IMR-90 (cell line): ENCODE measurements at places on chromosomes 12 and 14. TPM values are rescaled to one million over a fixed set of nuclear protein-coding genes. Genes with fewer than 3 reads are reported as not detected.

CARMIL3 gene
- under 0.01 TPM in 1 of 2 replicates, not detected in the other for total RNA-seq

- H3K36me3 ChIP-seq, result no peaks in the 10 kb centered on the region; the same call in 1 of the 2 replicates
- H3K27ac ChIP-seq, result no peak overlapping the region
- DNase-seq, result no peak
- H3K4me3 ChIP-seq, result no peak overlapping the region
Observed at GRCh38 chr12:20420557-20420956, 52.2 kb downstream of the PDE3A start.

NANOG gene
- total RNA-seq, result not detected in 2 replicates

DNA sequence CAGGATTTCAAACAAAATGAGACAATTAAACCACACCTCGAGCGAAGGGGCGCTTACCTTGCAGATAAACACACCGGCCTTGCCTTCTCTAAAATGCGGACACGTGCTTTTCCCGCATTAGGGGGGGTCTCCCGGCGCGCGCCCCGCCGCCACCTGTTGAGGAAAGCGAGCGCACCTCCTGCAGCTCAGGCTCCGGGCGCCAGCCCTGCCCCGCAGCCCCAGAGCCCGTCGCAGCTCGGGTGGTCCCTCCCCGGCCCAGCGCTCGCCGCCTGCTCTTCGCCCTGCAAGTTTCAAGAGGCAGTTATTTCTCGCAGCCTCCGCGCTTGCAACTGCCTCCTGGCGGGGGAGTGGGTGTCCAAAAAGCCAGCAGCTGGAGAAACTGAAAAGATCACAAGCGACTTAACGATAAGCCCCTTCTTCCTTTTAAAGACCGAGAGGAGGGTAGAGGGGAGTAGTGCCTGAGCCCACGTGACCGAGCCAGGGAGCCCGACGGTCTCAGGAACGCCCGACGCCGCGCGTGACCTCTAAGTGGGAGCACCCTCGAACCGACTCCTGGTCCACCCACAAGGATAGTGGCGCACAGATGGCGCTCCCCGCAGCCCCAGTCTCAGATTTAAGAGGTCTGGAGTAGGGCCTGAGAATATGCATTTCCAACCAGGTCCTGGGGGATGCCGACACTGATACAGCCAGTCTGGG is at the start of gene ESR2:
TSS of gene ESR2 (minus strand) at position 396 of the 696 bp plus-strand sequence. CDS start 11,386 bp downstream, outside the sequence.
- peak; percentile 36 for DNase-seq
- 0 out of 2 replicates have a peak, but pooled peaks cover 2% of the 10 kb centered on the region for H3K4me1 ChIP-seq
- H3K27ac ChIP-seq, result no peak within 1 kb of the TSS
- peaks cover 15% of the 10 kb centered on the region for H3K27me3 ChIP-seq
- H3K36me3 ChIP-seq, result no peaks in the 10 kb centered on the region

DNA sequence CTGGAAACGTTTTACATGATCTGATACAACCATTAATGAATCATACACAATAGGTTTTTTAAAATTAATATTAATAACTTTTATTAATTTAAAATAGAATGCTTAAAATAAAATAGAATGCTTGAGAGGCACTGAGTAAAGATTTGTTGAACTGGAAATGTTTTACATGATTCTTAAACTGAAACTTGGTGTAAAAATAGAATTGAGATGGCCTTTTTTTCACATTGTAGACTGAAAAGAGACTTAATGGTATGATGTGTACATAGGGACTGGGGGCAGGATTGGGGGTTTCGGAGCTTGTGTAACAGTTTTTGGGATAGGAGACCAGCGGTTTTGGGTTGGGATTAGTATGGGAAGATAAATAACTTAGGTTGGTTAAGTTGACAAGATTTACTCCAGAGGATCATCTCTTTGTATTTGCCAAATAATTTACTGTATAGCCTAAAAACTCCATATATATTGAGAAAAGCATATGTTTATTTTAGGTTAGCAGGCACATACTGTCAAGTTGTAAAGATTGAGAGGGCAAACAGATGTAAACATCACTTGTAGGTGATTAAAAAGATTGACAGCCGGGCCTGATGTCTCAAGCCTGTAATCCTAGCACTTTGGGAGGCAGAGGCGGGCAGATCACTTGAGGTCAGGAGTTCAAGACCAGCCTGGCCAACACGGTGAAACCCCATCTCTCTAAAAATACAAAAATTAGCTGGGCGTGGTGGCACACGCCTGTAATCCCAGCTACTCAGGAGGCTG is 2.0 kb upstream of the ZNF410 start:
- H3K27ac ChIP-seq, result no peak overlapping the region
- H3K27me3 ChIP-seq, result no peaks in the 10 kb centered on the region
- H3K4me3 ChIP-seq, result no peak overlapping the region
- no peak for DNase-seq
- H3K36me3 ChIP-seq, result no peaks in the 10 kb centered on the region

LYZ gene
- not detected in 2 replicates for total RNA-seq

DNA sequence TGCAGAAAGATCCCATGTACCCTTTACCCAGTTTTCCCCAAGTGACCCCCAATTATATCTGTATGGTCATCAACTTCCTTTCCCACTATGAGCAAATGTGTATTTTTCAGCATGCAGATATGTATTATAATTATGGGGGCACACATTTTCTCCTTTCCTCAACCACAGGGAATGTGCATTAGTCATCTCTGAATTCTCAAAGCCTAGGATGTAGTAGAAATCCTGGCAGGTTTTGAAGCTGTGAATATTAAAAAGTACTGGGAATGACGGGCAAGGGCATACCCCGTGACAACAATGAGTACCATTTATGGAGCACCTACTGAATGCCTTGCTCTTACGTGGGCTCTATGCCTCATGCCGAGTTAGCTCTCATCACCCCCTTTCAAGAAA is 71.5 kb downstream of the VWF start:
- H3K27ac ChIP-seq, result no peak overlapping the region
- H3K4me1 ChIP-seq, result peaks cover 14% of the 10 kb centered on the region
- peak; percentile 68 for DNase-seq
- no peaks in the 10 kb centered on the region for H3K27me3 ChIP-seq
- H3K4me3 ChIP-seq, result no peak overlapping the region

RTN1 gene
- total RNA-seq, result 0.18 and 0.28 TPM in 2 replicates

DNA sequence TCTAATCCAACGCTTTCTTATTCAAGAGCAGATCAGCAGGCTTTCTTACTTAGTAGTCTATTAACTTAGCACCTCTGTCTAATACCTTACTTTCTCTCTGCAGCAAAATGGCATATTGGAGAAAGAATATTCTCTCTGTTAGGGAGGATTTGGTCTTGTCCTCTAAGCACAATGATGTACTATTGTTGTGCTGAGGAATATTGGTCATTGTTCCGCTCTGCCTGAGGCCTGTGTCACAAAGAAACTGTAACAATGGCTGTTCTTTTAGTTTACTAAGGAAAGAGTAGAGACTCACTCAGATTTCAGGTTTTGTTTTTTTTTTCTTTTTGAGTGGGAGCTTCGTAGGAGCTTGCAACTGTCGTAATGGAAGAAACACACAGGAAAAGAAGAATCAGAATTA is 1358.8 kb downstream of the LRFN5 start:
- H3K27ac ChIP-seq, result no peak overlapping the region
- no peak for DNase-seq
- H3K36me3 ChIP-seq, result no peaks in the 10 kb centered on the region
- H3K4me1 ChIP-seq, result no peaks in the 10 kb centered on the region
- no peaks in the 10 kb centered on the region for H3K27me3 ChIP-seq
- no peak overlapping the region for H3K4me3 ChIP-seq

DNA sequence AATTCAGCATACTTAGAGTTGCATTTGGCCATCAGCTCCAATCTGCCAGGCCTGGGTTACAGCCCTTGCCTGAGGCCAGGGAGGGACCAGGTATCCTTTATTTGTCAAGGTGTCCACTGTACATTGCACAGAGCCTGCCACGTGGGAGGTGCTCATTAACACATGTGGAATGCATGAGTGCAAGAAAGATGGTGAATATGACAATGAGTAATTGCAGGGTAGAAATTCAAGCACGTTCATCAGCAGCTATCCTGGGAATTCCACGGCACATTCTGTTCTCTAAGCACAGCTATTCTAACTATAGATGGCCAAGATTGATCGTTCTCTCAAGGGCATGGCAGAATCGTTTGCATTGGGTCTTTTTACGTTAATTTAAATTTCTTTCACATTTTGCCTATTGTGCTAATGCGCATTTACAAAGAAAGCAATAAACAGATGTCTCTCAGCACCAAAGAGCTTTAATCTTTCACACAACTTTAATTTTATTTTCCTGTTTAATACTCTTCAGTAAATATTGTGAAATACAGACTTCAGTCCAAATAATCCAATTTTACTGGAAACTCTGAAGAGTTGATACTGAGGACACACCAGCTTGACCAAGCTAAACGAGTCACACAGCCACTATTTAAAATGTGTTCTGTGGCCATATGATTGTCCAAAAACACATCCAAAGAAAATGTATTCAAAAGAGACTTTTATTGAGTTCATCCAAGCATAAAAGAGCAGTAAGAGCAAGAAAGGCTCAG is 1025.7 kb upstream of the TMEM132C start:
- no peaks in the 10 kb centered on the region for H3K36me3 ChIP-seq
- DNase-seq, result no peak

GRCh38 chr14:89182326-89182725 is 234.7 kb downstream of the FOXN3 start:
- no peaks in the 10 kb centered on the region for H3K27me3 ChIP-seq
- H3K27ac ChIP-seq, result no peak overlapping the region
- DNase-seq, result no peak
- H3K36me3 ChIP-seq, result peaks cover 14% of the 10 kb centered on the region
- H3K4me3 ChIP-seq, result no peak overlapping the region
- H3K4me1 ChIP-seq, result peaks cover 18% of the 10 kb centered on the region

NEUROD4 gene
- total RNA-seq, result not detected in 2 replicates

GRCh38 chr14:104036212-104036611 is 49.3 kb upstream of the ASPG start:
- no peak for DNase-seq
- H3K36me3 ChIP-seq, result no peaks in the 10 kb centered on the region
- H3K4me1 ChIP-seq, result no peaks in the 10 kb centered on the region

RPGRIP1 gene
- not detected in 2 replicates for total RNA-seq

DNA sequence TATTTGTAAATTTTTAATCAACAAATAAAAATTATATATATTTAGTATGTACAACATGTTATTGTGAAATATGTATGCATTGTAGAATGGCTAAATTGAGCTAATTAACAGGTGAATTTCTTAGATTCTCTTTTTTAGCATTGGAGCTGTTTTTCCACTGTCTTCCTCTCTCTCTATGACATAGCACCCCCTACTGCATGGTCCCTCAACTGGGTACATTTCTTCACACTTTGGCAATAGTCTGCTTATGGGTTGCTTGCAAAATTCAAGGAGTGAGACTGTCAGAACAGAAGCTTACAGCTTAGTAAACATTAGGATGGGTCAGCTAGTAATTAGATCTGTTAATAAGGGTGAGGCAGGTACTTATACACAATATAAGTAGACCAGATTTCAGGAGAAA is 658.5 kb upstream of the MGAT4C start:
- no peak overlapping the region for H3K4me3 ChIP-seq
- no peaks in the 10 kb centered on the region for H3K4me1 ChIP-seq
- no peaks in the 10 kb centered on the region for H3K27me3 ChIP-seq
- H3K27ac ChIP-seq, result no peak overlapping the region
- peak; percentile 58 for DNase-seq
- no peaks in the 10 kb centered on the region for H3K36me3 ChIP-seq

DNA sequence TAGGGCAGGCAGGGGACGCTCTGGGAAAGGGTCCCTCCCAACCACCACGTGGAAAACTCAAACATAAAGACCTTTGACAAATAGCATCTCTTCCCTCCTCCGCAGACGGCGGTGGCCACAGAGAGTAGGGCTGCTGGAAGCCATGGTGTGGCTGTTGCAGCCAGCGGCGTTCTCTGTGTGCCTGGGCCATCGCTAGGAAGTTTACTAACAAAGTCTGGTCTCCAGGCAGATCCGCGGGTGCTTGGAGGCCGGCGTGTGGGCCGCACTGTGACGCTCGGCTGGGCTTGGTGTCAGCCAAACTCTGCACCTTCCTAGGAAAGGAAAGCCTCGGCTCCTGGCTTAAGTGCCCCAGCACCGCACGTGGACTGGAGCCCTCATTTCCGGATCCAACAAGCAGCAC is 65.6 kb downstream of the CCDC88C start:
- no peak for DNase-seq
- no peaks in the 10 kb centered on the region for H3K4me1 ChIP-seq
- H3K4me3 ChIP-seq, result no peak overlapping the region
- H3K36me3 ChIP-seq, result no peaks in the 10 kb centered on the region

DNA sequence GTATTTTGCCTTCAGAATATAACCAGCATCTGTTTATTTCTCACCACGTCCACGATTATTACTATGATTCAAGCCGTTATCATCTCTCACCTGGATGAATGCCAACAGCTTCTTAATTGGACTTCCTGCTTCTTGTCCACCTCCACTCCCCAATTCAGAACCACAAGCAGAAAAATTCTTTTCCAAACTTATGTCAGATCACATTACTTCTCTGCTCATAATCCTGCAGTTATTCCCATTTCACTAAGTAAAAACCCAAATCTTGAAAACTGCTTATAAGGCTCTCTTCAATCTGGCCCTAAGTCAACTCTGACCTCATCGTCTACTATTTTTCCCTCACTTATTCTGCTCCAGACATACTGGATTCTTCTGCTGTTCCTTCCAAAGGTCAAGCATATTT is 2.0 kb downstream of the CRY1 start:
- DNase-seq, result peak; percentile 64
- H3K27me3 ChIP-seq, result no peaks in the 10 kb centered on the region
- H3K4me1 ChIP-seq, result no peaks in the 10 kb centered on the region; the same call in 1 of the 2 replicates
- no peak overlapping the region; the same call in 1 of the 2 replicates for H3K27ac ChIP-seq
- H3K36me3 ChIP-seq, result no peaks in the 10 kb centered on the region
- peak overlapping the region; percentile 30; the same call in 1 of the 2 replicates for H3K4me3 ChIP-seq

DNA sequence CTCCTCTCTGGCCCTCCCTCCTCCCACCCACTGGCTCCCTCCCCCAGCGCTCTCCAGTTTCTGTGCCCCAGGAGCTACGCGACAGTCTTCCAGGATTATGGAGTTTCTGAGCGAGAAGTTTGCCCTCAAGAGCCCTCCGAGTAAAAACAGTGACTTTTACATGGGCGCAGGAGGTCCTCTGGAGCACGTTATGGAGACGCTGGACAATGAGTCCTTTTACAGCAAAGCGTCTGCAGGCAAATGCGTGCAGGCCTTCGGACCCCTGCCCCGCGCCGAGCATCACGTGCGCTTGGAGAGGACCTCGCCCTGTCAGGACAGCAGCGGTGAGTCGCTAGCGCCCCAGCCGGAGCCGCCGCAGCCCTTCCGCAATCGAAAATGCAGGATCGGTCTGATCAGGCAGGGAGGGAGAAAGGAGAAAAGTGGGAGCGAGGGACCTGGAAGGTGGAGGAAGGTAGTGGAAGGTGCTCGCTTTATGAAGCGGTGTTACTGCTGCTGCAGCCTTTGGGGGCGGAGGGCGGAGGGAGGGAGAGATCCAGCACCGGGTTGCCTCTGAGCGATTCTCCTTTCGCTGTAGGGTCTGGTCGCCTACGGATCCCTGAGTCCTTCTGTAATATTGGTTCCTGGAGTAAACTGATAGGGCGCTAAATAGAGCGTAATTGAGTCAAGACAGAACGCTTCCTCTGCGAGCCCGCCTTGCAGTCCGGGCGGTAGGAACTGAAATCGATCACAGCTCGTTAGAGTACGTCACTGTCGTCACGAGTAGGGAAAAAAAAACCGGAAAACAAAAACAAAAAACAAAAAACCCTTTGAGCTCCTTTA is at the start of gene ALX1:
TSS of gene ALX1 (plus strand) at position 56 of the 819 bp plus-strand sequence. CDS start at position 98, 42 bp downstream.
- H3K4me1 ChIP-seq, result no peaks in the 10 kb centered on the region
- DNase-seq, result peak; percentile 4
- H3K36me3 ChIP-seq, result no peaks in the 10 kb centered on the region
- no peak within 1 kb of the TSS for H3K27ac ChIP-seq
- peak within 1 kb of the TSS; percentile 42 for H3K4me3 ChIP-seq
- H3K27me3 ChIP-seq, result peaks cover 46% of the 10 kb centered on the region
